ENCODE measurements at places on chromosomes 5 and 9. TPM values are rescaled to one million over a fixed set of nuclear protein-coding genes. Genes with fewer than 3 reads are reported as not detected.

Gene SLC36A2
- not detected for total RNA-seq

GRCh38 chr9:85414390-85414789, 327.4 kb downstream of the AGTPBP1 start:
- DNase-seq, result no peak

Gene HACD4
- 1.3 TPM for total RNA-seq

- DNase-seq, result no peak
These were observed 448.9 kb downstream of the BNC2 start for GRCh38 chr9:16421532-16421931.

DNA sequence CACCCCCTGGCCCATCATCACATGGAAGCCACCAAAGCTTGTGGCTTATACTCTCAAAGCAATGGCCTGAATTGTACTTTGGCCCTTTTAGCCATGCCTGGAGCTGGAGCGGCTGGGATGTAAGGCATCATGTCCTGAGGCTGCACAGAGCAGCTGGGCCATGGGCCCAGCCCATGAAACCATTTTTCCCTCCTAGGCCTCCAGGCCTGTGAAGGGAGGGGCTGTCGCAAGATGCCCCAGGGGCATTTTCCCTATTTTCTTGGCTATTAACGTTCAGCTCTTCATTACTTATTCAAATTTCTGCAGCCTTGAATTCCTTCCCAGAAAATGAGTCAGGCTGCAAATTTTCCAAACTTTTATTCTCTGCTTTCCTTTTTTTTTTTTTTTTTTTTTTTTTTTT, 27.7 kb downstream of the FST start:
- no peak for DNase-seq

Gene GLRX
- total RNA-seq, result 41.0 TPM

GRCh38 chr5:3002230-3002629, 250.8 kb upstream of the IRX2 start:
- DNase-seq, result no peak

- no peak for DNase-seq
These were observed 12.2 kb upstream of the SPATA31D1 start for GRCh38 chr9:81976351-81976750.

Gene CBY3
- total RNA-seq, result not detected

Gene FGF18
- 1.2 TPM for total RNA-seq

DNA sequence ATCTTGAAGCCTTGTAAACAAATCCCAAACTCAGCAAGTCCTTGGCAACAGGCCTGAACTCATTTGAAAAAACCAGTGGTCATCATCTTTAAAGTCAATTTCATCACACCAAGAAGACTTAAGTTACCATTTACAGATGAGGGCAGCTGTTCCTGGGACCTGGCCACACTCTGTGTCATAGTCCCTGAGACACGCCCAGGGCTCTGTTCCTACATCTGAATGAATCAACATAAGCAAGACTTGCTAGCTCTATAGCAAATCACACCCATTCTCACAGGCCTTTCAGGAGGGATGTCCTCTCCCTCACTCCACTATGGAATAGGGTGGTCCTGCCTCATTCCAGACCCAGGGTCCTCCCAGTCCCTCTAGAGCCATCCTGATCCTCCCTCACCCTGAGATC, 142.8 kb downstream of the NSG2 start:
- DNase-seq, result no peak

- no peak for DNase-seq
These were observed 27.1 kb downstream of the DCTN4 start for GRCh38 chr5:150731669-150732242.

GRCh38 chr5:15502208-15502607, 2.2 kb downstream of the FBXL7 start:
- no peak for DNase-seq

DNA sequence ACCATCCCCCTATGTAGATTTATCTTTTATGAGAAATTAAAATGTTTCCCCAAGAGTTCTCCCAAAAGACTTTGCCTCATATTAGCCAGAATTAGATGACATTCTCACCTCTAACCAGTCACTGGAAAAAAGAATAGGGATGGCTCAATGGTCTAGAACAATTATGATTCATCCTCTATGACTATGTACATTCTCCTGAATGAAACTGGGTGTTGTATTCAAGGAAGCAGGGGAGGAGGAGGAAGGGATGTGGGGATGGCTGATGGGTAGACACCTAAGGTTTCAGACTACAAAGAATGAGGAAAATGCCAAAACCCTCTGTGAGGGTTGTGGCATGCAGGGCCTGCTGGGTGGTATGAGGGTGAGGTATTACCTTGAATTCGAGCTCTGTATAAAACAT, 49.5 kb upstream of the BRINP1 start:
- DNase-seq, result no peak

GRCh38 chr5:133533541-133533940, 78.8 kb downstream of the FSTL4 start:
- no peak for DNase-seq

Gene MAP3K1
- 7.4 TPM for total RNA-seq

DNA sequence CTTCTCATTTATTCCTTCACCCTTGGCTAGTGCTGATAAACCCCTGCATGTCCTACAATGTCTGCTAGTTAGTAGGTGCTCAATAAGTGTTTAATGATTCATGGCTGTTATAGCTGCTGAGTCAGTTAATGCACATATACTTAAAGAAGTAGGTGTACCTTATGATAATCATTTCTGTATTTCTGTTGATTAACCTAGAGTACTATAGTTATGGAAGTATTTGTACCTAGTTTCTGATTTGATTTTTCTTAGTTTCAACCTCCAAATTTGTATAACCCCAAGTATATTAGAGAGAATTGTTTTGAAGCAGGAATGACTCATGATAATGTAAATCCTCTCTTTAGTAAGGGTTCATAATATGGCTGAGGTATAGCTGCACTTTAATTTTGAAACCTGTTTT, 8.9 kb downstream of the SMAD5 start:
- no peak for DNase-seq

DNA sequence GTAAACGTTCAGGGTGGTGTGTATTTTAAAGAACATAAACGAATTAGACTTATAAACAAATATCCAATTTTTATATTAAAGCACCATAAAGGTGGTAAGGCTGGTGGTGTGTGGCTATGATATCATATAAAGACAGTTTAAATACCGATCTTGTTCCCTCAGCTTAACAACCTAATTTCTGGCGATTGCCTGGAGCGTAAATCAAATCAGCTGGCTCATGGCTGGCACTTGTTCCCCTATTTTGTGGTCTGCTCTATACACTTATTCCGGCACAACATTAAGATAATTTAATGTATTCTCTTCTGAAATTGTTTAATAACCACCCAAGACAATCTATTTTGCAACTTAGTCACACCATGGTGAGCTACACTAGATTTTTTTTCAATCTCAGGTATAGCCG, 2.4 kb upstream of the HAPLN1 start:
- no peak for DNase-seq

Gene STPG3
- total RNA-seq, result not detected

GRCh38 chr9:1009101-1009707, 32.7 kb downstream of the DMRT3 start:
- peak; percentile 80 for DNase-seq

Gene NEK6
- 46.8 TPM for total RNA-seq

Gene DDX41
- 111 TPM for total RNA-seq

DNA sequence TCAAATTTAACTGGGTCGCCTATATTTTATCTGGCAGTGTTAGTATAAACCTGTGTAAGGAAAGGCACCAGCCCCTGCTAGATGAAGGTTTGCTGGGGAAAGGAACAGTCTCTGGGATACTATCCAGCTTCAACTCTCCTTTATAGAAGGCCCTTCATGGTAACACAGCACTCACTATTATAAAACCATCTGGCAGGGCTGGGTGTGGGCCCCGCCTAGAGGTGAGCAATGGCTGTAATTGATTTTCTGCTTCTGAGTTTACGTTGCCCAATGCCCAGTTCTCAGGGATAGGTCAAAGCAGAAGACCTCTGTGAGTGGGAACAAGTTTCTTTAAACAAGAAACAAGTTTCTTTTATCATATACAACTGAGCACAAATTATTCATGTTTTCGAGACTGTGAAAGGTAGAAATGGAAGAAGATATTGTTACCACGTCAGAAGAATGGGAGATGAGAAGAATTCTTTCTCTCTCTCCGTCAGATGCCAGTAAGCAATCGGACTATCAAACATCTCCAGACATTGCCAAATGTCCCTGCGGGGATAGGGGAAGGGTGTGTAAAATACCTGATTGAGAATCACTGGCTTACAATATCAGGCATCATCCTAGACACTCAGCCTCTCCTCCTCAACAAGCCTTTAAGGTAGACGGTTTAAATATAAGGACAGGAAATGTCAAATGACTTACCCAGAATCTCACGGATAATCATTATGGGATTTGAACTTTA, 205.9 kb downstream of the PDZD2 start:
- DNase-seq, result no peak

DNA sequence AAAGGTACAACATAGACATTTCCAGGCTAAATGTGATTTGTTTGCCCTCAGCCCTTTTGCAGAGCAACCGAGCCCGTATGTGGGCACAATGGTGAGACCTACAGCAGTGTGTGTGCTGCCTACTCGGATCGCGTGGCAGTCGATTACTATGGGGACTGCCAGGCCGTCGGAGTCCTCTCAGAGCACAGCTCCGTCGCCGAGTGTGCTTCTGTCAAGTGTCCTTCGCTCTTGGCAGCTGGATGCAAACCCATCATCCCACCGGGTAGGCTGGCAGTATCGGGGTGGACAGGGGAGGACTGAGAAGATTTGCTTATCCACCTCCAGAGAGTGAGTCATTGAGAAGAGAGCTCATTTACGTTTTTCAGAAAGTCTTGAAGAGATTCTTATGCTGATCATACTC, 17.8 kb upstream of the GLIPR2 start:
- DNase-seq, result no peak

DNA sequence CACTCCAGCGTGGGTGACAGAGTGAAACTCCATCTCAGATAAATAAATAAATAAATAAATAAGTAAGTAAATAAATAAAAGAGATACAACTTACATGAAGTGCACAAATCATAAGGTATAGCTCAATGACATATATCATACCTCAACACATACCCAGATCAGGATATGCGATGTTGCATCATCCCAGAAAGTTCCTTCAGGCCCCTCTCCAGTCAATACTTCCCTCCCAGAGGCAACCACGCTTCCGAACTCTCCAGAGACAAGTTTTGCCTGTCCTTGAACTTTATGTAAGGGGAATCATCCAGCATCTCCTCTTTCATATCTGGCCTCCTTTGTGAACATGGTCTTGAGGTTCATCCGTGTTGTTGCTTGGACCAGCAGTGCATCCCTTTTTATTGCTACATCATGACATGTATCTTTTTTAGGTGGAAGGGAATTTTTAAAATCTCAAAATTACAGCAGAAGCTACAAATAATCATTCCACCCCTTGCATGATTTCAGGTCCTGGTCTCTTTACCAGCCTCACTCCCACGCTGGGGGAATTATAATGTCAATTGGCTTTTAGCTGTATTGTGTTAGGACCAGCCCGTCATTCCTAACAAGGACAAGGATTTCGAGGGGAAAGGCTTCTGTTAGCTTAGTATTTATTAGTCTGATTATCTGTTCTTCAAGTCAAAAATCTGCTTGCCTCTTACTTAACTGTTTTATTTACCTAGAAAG, 32.9 kb upstream of the AOPEP start:
- DNase-seq, result no peak

DNA sequence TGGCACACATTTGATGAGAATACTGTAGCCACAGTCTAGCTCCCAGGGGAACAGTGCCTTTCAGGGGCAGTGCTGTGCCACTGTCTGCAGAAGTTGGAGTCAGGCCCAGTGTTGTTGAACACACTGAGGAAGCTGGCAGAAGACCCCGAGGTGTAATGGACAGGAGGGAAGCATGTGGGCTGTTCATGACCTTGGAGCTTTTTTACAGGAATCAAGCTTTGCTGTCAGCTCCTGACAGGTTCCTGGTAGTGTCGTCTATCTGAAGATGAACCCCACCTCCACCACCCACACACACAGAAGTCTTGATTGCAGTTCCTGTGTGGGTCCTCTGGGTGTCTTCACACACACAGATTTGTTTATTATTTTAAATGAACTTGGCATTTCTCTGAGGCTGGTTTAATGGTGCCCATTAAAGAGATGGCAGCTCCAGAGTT, 40.3 kb upstream of the TNFAIP8 start:
- DNase-seq, result no peak

- no peak for DNase-seq
These were observed 22.9 kb upstream of the CMYA5 start for GRCh38 chr5:79666758-79667157.

GRCh38 chr5:1490376-1490775, 33.4 kb downstream of the LPCAT1 start:
- DNase-seq, result no peak

DNA sequence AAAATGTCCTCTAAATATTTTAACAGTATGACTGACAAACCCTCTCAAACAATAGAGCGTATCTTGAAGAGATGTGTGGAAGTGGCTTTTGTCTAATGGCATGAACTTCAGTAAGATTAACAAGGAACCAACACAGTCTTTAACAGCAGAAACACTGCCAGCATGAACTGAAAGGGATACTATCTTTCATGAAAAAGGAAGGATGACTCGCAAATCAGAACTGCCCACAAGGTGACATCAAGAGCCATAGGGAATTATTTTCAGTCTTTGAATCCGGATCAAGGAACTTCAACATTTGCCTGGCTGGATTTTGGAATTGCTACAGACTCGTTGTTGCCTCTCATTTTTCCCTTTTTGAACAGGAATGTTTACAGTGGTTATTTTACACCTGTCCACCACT, 5.1 kb upstream of the HEXB start:
- no peak for DNase-seq

DNA sequence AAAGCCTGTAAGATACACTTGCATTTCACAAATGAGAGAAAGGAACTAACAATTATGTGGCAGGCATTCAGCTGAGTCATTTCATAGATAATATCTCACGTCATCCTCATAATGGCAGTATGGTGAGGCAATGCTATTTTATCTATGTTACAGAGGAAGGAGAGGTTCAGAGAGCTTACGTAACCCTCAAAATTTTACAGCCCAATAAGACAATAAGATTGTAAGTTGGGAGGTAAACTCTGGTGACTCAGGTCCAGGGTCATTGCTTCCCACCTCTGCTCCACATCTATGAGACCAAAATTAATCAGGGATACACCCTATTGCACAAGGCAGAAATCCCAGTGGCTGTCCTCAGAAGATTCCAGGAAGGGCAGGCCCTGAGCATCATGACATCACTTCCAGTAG, 309.7 kb downstream of the NSG2 start:
- no peak for DNase-seq

DNA sequence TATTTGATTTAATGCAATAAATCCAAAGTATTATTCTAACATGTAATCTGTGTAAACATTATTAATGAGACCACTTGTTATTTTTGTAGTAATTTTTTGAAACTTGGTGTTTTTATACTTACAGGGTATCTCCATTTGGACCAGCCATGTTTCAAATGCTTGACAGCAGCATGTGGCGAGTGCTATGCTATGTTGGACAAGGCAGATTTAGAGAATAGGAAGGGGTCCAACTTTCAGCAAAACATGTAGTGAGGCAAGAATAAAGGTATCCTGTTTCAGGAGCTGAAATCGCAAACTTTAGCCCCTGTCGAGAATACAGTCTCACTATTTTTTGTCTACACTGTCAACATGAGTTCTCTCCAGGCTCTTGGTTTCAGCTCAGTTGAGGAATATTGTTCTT, 33.7 kb downstream of the SNX24 start:
- DNase-seq, result no peak

- DNase-seq, result no peak
These were observed 338.6 kb downstream of the SLIT3 start for GRCh38 chr5:168962306-168962705.

- DNase-seq, result no peak
These were observed 53.7 kb downstream of the RICTOR start for GRCh38 chr5:39020458-39020857.

GRCh38 chr5:10266137-10266536, 16.1 kb downstream of the CCT5 start:
- DNase-seq, result no peak

- no peak for DNase-seq
These were observed 485.4 kb downstream of the ZNF608 start for GRCh38 chr5:124260921-124261515.

Gene ECM2
- 11.3 TPM for total RNA-seq

All from dorsolateral prefrontal cortex (tissue), 122 donors.